ENCODE measurements at places on chromosomes 13 and 19.

- DNase-seq, result no peak
Measured at GRCh38 chr13:51258612-51259548, 36.7 kb downstream of the FAM124A start.

GRCh38 chr19:16096280-16096855, 15.3 kb upstream of the RAB8A start:
- no peak for DNase-seq

DNA sequence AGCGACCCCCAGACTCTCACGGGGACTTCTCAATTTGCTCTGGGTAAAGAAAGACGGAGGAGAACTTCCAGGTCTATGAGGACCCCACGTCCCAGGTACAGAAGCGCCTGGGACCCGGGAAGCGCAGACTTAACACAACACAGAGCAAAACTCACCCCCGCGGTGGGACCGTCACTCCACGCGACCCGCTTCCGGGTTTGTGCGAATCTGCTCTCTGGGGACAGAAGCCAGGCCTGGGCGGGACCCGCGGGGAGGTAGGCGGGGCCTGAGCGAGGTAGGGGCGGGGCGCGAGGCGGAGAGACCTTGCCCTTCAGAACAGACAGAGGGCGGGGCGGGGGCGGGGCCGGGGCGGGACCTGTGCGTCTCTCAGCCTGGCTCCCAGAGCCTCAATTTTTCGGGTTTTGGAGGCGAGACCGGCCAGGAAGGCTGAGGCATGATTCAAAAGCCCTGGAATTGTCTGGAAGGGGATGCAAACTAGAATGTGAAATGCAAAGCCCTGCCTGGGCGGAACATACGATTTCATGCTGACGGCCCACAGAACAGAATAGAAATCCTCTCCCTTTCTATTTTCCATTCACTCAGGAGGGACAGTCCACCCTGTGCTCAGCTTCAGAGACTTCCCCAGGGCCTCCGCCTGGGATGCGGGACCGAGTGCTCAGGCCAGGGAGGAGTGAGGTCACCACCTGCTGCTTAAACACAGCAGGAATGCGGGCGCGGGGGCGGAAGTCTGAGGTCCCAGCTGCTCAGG, 19.3 kb upstream of the ZNF888 start:
- DNase-seq, result peak; percentile 74

DNA sequence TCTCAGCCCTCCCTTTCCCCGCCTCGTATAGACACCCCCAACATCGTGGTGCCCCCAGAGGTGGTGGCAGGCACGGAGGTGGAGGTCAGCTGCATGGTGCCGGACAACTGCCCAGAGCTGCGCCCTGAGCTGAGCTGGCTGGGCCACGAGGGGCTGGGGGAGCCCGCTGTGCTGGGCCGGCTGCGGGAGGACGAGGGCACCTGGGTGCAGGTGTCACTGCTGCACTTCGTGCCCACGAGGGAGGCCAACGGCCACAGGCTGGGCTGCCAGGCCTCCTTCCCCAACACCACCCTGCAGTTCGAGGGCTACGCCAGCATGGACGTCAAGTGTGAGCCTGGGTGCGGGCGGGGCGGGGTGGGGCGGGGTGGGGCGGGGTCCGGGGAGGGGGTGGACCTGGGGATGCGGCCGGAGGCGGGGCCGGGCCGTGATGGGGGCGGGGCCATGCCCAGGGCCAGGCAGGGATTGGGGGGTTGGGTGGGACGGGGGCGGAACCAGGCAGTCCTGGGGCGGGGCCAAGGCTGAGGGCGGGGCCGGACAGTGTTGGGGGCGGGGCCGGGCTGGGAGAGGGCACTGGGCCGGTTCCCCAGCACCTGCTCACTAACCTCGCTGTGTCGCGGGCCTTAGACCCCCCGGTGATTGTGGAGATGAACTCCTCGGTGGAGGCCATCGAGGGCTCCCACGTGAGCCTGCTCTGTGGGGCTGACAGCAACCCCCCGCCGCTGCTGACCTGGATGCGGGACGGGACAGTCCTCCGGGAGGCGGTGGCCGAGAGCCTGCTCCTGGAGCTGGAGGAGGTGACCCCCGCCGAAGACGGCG, 7.8 kb downstream of the MAG start:
- no peak for DNase-seq

GRCh38 chr19:34732612-34733211, 1.3 kb upstream of the ZNF181 start:
- no peak for DNase-seq
